ENCODE measurements at places on chromosomes 6 and 20.

DNA sequence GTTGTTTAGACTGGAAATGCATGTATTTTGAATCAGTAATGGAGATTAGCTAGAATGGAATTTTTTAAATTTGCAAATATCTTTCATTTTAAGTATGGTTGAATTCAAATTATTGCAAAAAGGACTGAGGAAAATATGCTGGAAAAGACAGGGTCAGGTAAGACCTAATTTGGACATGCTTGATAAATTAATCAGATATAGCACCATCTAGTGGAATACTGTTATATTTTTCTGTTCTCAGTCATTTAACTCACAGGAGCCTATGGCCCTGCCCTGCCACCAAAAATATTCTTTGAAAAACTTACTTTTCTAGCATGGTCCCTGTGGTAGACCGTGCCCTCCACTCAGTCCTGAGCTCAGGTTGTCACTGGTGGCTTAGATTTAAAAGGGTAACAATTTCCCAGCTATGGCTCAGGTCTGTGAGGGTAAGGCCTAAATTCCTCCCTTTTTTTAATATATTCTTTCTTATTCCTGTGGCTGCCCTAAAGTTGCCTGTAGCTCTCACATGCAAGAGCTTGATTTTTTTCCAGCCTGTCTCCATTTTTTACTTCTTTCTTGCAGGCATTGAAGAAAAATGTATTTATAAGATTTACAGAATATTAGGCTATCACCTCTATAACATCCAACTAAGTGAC is 25.3 kb upstream of the KIAA1586 start:
- DNase-seq = no peak

DNA sequence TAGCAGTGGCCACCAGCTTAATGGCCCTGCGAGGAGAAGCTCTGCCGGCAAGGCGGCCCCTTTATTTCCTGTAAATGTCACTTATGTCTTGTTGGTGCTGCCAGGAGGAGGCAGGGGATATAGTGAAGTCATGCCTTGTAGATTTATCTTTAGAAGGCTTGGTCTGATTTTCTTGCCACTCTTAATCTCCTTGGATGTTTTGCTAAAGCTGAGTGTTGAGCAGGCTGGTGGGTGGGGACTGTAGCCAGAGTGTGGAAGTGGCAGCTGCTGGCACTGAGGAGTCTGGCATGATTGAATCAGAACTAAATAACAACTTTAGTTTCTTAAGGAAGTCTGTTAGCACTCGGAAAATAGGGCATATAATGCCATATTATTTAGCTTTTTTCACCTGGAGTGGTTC is 77.9 kb downstream of the PHF20 start:
- DNase-seq = no peak

DNA sequence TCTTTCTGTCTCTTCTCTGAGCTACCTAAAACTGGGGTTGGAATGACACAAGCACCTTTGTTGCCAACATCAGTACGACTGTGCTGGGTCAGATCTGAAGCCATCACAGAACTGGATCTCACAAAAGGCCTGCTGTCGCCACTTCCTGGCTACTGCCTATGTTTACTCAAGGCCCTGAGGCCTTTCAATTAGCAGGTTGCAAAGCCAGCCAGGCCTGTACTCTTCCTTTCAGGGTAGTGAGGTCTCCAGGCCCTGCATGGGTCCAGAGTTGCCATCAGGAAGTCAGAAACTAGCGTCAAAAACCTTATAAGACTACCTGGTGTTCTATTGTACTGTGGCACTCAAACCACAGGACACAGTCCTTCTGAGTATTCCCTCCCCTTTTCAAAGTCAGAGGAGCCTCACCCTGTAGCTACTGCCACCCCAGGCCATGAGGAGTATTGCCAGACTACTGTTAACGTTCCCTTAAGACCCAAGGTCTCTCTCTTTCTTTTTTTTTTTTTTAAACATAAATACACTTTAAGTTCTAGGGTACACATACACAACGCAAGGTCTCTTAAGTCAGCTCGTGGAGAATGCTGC is 937.4 kb upstream of the GJE1 start:
- DNase-seq = no peak

- DNase-seq = no peak
These were observed 10.9 kb upstream of the ARG1 start for GRCh38 chr6:131561925-131562707.

GRCh38 chr20:57795977-57796560 is 86.3 kb upstream of the PMEPA1 start:
- no peak for DNase-seq

- no peak for DNase-seq
These were observed 27.9 kb upstream of the MAP3K4 start for GRCh38 chr6:160963651-160964050.
